ENCODE measurements at places on chromosomes 6 and 20.

- DNase-seq = no peak
These were observed 13.4 kb downstream of the CDS2 start for GRCh38 chr20:5140195-5140594.

GRCh38 chr6:2755456-2755855 is 4.7 kb upstream of the MYLK4 start:
- no peak for DNase-seq

DNA sequence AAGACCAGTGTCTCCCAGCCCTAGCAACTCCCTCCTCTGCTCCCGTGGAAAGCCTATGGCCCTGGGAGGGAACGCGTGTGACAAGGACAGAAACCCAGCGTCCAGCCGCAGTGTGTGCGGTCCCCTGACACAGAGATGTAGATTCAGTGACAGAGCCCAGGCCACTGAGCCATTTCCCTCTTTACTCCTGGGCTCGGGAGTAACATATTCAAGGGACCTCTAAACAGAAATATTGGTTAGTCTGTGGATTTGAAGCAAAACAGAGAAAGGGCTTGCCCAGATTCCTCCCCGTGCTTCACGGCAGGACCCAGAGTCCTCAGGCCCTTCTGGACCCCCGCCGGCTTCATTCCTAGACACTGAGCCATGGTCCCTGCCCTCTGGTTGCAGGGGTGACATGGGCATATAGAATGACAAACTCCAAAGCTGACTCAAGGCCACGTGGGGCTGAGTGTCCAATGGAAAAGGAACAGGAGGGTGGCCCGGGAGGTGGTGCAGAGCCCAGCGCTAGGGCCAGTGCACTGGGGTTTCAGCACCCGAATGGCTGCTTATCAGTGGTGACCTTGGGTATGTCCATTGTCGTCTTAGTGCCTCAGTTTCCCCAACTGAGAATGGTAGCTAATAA is 248.2 kb downstream of the QKI start:
- no peak for DNase-seq

DNA sequence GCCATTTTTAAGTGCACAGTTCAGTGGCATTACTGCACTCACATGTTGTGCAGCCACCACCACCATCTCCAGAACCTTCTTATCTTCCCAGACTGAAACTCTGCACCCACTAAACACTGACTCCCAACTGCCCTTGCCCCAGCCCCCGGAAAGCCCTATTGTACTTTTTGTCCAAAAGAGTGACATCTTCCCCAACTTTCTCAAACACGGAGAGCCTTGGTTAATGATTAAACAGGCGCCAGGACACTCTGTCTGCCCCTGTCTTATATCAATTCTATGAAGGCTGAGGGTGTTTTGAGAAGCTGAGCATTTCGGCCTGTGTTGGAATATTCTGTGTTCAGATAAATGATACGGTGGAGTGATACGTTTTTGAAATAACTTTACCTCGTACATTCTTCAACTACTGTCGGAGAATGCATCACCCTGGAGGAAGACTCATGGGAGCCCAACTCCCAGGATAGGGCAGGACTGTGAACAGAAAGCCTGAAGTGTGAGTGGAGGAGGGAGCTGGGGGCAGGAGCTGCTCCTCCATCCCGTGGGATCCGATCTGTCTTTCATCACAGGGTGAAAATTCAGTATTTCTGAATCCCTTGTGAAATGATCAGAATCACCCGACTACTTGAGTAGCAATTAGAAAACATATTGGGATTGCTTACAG is 68.7 kb upstream of the FOXC1 start:
- DNase-seq = no peak

- no peak for DNase-seq
These were observed 316.6 kb upstream of the JARID2 start for GRCh38 chr6:14929291-14929690.

DNA sequence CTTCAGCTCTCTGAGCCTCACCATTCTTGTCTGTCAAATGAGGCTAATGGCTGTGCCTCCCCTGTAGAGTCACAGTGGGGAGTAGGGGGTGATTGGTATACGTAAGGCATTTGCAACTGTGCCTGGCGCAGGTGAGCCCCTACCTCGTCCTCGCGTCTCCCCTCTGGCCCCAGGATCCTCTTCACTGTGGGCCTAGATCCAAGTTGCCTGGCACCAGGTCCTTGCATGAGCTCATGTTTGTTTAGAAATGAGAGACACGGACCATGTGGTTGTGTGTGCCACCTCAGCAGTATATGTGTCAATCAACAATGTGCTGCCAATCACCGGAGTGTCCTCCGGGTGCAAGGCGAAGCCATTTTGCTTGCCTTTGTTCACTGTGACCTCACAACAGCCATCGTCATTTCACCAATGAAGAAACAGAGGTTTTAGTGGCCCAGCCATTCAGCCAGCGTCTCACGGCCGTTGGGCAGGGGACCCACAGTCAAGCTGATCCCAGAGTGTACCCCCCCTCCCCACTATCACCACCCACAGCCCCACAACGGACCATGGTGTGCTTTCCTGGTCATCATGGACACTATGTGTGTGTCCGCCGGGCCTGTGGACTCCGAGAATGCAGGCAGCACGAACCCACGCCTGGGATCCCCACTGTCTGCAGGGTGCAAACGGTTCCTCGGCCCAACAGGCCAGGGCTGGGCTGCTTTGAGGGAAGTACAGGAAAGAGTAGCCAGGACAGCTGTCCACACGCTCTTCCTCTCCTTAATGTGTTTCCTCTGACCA is 35.9 kb upstream of the STX16 start:
- no peak for DNase-seq

DNA sequence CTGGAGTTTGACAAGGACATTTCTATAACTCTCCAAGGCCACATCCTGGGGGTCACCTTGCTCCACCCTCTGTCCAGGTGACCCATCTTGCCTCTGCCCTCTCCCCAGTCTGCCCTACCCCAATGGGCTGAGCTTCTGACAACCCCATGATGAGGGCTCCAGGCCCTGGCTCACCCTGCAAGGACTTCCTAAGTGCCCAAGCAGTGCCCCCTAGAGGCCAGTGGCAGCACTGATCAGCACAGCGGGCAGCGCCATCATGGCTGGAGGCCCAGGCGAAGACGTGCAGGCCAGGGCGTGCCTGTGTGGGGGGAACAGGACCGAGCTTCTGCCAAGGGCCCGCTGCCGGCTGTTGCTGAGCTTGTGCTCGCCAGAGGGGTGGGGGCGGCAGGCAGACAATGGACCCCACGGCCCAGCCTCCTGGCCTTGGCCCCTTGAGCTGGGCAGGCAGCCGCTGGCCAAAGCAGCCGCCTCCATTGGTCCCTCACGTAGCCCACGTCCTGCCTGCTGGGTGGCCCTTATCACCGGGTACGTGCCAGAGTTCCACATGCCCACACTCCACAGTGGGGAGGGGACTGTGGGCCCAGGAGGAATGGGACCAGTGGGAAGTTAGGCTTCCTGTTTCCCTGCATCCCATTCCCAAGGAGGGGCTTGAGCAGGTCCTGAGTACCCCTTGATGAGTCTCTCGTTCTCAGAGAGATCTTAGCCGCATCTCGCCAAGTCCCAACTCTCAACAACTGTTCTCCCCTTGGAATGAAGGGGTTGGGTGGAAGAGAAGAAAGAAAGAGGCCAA is 64.3 kb downstream of the MRPL14 start:
- DNase-seq = no peak

- no peak for DNase-seq
These were observed 179.4 kb upstream of the JAG1 start for GRCh38 chr20:10853176-10853575.

DNA sequence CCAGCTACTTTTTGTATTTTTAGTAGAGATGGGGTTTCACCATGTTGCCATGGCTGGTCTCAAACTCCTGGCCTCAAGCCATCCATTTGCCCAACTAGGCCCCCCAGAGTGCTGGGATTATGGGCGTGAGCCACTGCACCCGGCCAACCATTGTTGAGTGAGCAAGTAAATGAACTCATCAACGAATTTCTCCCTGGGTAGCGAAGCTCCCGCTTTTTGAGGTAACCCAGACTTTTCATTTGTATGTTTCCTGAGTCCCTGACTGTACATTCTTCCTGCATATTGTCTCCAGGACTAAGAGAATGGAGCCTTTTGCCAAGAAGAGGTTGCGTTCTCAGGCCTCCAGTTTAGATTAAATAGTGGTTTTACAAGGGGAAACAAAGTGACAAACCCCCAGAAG is 36.4 kb downstream of the RIPOR3 start:
- no peak for DNase-seq

GRCh38 chr20:45128099-45128498 is 3.8 kb upstream of the WFDC12 start:
- no peak for DNase-seq

- no peak for DNase-seq
These were observed 382.8 kb downstream of the EPM2A start for GRCh38 chr6:145352382-145353080.

DNA sequence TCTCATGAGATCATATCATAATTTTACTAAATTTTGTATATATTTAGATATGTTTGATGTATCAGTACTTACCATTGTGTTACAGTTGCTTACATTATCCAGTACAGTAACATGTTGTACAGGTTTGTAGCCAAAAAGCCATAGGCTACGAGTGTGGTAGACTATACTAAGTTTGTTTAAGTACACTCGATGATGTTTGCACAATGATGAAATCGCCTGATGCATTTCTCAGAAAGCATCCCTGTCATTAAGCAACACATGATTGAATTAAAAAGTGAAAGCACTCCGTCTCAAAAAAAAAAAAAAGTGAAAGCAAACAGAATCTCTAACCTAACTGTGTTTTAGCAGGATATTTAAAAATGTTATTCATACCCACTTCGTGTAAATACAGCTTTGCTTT is 104.9 kb upstream of the TFAP2D start:
- DNase-seq = no peak

- peak; percentile 13 for DNase-seq
These were observed 945 bp downstream of the TENT5A start for GRCh38 chr6:81751388-81752083.

DNA sequence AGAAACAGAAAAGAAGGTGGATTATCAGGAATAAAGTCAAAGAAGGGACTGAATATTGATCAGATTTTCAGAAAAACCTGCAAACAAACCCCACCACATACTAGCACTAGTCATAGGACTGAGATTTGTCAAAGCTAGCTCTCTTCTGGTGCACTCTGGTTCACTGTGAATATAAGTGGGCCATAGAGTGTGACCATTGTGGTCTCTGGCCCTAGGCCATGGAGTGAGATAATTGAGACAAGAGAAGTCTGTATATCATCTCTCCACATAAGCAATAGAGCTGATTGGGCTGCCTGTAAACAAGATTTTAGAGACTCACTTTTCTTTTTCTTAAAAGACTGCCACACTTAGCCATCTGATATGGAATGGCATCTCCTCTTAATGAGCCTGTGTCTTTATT is 247.2 kb downstream of the LAMA2 start:
- no peak for DNase-seq

- no peak for DNase-seq
These were observed 42.5 kb downstream of the TP53INP2 start for GRCh38 chr20:34746674-34747073.

- peak; percentile 43 for DNase-seq
These were observed 210.2 kb downstream of the TMEM200A start for GRCh38 chr6:130575971-130576370.

- DNase-seq = no peak
These were observed 21.5 kb upstream of the MAS1L start for GRCh38 chr6:29509239-29509638.

DNA sequence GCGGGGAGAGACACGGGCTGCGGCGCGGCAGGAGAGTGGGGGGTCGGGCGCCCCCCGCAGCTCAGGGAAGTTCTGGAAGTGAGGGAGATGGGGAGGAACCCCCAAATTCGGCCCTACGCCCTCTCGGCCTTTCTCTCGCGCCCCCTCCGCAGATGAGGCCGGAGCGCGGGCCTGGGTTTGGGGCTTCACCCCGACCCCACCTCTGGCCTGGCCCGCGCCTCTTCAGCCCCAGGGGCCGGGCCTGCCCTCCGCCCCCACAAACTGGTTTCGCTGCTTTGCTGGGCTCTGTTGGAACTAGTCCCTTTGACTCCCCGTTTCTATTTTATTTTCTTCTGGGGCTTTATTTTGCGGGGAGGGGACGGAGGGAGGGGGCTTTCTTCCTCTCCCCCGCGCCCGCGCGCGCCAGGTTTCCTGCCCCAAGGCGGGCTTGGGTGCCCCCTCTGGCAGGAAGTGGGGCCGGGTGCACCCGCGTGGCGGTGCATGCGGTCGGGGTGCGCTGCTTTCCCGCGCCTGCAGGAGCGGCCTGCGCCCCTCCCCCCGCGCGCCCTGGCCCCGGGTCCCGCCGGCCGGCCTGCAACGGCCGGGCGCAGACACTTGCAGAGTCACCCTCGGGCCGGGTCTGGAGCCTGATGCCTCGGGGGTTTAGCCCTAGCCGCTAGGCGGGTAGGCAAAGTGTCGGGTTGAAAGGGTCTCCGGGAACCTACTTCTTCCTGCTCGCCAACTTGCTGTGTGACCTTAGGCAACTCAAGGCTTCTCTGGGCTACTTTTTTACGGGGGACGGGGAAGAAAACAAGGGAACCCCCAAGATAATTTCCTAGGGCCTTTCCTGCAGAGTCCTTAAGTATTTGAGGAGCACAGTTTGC is 1.3 kb downstream of the HMGA1 start:
- peak; percentile 60 for DNase-seq

DNA sequence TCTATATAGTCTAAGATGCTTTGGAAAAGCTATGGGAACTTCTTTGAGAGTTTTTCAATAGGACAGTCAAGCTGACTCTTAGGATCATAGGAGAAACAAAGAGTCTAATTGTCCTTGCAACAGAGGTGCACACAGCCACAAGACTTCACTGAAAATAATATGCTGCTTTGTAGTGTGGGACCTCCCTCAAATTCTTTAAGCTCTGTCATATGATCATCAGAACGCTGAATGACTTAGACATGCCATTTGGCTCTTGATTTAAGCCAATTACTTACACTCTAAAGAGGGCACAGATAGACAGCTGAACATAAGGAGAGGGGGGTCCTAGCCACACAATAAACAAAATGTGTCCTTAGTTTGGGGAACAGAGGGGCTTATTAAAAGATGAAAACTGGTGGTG is 818.7 kb upstream of the GJE1 start:
- no peak for DNase-seq

- no peak for DNase-seq
These were observed 288.1 kb upstream of the PRDM1 start for GRCh38 chr6:105797983-105798453.

DNA sequence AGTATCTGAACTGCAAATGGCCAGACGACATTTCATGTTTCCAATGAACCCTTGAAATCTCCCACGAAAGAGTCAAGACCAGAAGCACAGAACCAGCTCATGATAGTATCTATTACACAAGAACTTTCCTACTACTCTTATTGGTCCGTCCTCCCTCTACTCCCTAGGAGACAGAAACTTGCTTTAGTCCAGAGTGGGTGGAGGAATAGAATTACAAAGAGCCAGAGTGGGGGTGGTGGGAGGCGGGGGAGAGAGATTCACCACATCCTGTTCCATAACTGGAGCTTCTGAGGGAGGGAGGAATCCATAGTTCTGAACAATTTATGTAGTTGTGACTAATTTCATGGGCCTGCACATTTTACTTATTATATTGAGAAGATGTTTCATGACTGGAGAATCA is 18.5 kb upstream of the WFDC10A start:
- DNase-seq = no peak

- no peak for DNase-seq
These were observed 308.3 kb downstream of the CDH4 start for GRCh38 chr20:61560361-61560853.

GRCh38 chr6:163620101-163620500 is 205.6 kb downstream of the QKI start:
- no peak for DNase-seq

Data from T-cell (primary cell).